ENCODE measurements at places on chromosomes 12 and 14.

- DNase-seq, result no peak
Measured at GRCh38 chr12:4402996-4403395, 23.5 kb upstream of the FGF23 start.

DNA sequence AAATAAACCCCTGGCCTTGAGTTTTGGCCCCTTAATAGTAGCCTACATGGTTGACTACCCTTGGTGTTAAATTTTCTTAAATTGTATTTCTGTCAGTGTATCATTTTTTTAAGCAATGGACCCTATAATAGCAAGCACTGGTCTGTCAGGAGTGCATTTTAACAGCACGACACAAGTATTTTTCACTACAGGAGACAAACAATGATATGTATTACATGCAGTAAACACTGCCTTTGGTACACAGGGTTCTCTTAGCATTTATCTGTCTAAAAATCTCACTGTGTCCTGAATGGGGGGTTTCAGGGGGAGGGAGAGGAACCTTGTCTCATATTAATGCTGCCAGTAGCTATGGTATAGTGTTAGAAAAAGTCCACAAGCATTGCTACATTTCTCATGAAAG, 18.4 kb downstream of the LMO3 start:
- no peak for DNase-seq

DNA sequence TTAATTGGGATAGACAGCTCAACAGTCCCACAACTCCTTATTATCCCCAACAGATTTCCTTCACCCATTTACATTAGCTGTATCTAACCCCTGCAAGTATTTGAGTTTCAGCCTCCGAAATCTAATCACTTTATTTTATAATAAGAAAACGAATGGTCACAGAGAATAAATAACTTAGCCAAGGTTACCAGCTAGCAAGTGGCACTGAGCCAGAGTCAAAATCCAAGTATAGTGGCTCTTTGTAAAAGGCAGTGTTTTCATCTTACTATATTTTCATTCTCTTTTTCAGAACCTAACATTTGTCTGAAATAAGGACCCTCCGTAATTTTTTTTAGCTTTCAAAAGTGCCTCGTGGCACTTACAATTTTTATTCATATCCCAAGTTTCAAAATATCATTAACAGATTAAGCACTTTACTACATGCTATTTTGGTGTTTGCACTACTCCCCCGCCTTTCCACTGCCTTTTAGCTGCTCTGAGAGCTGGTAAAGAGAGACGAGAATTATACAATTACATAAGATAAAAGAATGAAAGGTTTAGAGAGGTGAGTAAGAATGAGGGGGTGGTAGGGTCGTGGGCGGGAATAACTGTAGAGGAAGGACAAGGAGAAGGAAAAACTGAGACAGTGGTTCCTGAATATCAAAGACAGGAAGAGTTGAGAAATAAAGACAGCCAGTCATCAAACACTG, 3.7 kb upstream of the USP15 start:
- peak; percentile 68 for DNase-seq

GRCh38 chr14:84969501-84969900, 560.4 kb upstream of the FLRT2 start:
- no peak for DNase-seq

GRCh38 chr12:64085996-64086395, 136.1 kb downstream of the KICS2 start:
- no peak for DNase-seq

DNA sequence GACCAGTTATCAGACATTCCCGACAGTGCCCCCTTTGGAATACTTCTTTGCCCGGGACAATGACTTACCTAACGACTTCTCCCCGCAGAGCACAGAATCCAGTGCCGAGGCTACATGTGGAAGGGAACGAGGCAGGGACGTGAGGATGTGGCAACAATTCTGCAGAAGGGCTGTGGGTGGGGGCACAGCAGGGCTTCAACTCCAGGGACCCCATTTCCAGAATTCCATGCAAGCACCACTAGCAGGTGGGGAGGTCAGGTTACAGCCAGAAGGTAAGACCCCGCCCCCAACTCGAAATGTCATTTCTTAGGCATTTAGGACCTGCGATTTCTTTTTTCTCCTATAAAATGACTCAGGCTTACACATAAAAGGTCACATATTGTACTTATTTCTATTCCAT, 207.9 kb downstream of the TMEM132C start:
- DNase-seq, result no peak

GRCh38 chr12:50232771-50233209, 50.5 kb downstream of the LIMA1 start:
- DNase-seq, result no peak

DNA sequence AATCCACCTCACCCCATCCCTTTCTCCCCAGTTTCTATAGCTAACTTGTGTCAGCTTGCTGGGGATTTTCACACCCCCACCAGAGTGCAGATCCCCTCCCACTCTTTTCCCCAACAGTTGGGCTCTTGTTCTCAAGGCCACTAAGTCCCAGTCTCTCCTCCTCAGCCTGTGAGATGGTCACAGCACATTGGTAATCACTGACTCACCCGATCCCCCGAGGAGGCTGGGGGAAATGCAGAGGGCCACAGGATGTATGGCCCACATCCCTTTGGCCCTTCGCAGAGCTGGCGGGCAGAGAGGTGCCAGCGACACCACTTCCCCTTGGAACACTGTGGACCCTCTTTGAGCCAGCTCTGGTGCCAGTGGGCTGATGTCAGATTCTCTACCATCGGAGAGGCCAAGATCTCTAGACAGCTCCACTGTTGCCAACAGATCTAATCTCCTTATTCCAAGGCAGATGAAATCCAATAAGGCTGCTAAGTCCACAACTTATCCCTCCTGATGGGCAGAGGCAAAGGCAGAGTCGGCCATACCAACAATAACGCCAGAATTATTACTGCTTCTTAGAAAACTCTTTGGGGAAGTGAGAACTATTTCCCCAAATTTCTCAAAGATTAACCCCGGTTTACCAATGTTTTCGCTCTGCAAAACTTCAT, 1.6 kb downstream of the FMNL3 start:
- peak; percentile 57 for DNase-seq

DNA sequence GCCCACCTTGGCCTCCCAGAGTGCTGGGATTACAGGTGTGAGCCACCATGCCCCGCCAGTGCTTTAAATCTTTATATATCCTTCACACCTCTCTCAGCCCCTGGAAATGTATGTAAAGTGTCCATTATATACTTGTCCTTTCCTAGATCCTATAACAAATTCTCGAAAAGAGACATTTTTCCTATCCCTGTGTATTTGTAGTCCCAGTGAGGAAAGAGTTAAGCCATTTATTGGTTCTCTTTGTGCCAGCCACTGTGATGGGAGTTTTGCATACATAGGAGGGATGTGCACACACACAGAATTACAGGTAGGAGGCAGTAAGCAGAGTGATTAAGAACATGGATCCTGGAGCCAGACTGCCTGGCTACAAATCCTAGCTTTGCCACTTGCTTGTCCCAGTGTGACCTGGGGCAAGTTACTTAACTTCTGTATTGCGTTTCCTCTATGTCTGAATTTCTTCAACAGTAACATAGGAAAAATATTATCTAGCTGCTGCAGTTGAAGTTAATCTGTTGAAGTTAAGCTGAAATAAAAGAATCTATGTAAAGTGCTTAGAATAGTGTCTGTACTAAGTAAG, 2.1 kb upstream of the RABGGTA start:
- DNase-seq, result no peak

GRCh38 chr14:100025111-100025510, 40.1 kb upstream of the EVL start:
- peak; percentile 38 for DNase-seq

DNA sequence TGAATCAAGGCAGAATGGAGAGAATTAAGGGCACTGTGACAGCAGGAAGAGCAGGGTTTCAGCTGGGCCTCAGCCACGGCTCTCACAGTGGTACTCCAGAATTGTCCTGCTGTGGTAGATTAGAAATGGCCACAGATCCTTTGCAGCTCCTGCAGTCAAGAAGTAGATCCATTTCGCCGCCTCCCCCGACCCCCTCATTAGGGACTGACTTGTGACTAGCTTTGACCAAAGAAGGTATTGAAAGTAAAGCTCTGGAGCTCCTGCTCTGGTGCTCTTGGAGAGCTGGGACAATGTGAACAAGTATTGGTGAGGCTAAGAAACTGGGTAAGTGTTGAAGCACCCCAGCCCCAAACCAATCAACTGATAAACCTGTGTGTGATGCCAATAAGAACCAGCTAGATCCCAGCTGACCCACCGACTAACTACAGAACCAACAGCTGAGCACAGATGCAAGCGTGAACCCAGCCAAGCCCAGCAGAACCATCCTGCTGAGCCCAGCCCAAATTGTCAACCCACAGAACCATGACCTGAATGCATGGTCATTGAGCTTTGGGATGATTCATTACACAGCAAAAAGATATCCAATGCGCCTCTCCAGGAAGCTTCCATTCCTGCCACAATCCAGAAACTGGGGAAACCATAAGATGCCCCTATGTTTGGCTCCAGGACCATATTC, 50.7 kb downstream of the JAG2 start:
- DNase-seq, result no peak

- no peak for DNase-seq
Measured at GRCh38 chr14:90301668-90302090, 30.1 kb downstream of the NRDE2 start.

- no peak for DNase-seq
Measured at GRCh38 chr14:67442139-67442906, 30.4 kb upstream of the PLEK2 start.

GRCh38 chr12:51868821-51869495, 18.9 kb upstream of the ANKRD33 start:
- no peak for DNase-seq

- no peak for DNase-seq
Measured at GRCh38 chr12:32305163-32305562, 94.2 kb upstream of the FGD4 start.

GRCh38 chr12:69039911-69040310, 106.9 kb upstream of the CPM start:
- DNase-seq, result no peak

DNA sequence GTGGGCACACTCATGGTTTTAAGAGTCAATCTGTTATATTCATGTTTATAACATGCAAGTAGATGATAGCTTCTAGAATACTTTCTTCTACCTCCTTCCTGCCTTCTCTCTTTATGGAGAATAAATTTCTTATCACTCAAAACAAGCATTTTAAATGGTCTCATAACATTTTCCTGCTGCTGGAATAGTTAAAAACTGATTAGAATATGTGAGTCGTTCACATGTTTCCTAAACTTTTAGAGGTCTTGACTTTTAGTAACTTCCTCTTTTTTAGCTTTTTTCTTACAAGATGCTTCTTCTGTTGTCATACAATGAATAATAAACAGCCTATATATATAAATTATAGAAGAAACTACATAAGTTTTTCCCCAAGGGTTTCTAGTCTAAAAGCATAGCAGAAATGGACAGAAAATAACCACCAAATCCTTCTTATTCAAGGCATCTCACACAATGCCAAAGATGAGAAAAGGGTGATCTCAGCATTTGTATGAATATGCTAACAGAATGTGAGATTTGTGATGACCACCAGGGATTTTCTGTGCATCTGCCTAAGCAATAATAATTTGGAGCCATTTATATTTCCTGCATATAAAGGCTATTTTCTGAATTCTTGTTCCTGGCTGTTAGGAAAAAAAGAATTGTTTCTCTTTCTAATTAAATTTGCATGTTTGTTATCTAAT, 127.8 kb downstream of the DAAM1 start:
- no peak for DNase-seq

GRCh38 chr12:57452181-57452936, 2.7 kb upstream of the INHBE start:
- peak; percentile 60 for DNase-seq

GRCh38 chr14:33408291-33408690, 469.6 kb downstream of the NPAS3 start:
- no peak for DNase-seq

DNA sequence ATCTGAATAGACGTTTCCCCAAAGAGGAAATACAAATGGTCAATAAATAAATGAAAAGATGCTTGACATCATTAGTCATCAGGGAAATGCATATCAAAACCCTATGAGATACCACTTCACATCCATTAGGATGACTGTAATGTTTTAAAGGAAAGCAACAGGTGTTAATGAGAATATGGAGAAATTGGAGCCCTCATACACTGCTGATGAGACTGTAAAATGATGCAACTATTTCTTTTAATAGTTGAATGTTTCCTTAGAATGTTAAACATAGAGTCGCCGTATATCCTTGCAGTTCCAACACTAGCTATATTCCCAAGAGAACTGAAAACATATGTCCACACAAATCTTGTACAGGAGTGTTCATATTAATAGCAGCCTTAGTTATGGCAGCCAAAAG, 133.2 kb downstream of the SLC38A4 start:
- no peak for DNase-seq

GRCh38 chr14:65840786-65841185, 428.3 kb downstream of the FUT8 start:
- no peak for DNase-seq

- DNase-seq, result no peak
Measured at GRCh38 chr12:115609347-115609746, 668.1 kb downstream of the MED13L start.

GRCh38 chr12:4353785-4354208, 25.7 kb downstream of the FGF23 start:
- peak; percentile 41 for DNase-seq

DNA sequence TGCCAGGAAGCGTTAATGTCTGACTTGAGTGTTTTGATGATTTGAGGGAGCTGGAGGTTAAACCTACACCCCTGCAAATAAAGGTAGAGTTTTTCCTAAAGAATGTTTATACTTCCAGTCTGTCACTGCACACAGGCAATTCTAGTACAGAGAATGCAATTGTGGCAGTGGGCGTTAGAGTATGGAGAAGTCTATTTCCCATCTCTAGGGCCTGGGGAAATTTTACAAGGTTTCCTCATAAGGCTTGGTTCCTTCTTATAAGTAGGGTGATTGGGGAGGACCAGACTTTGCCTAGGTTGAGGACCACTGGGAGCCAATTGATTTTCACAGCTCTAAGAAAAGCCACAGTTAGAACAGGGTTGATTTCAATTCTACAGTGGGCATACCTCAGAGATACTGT, 44.3 kb downstream of the IFNG start:
- DNase-seq, result no peak

- DNase-seq, result no peak
Measured at GRCh38 chr12:131909752-131910219, 15.4 kb downstream of the ULK1 start.

- no peak for DNase-seq
Measured at GRCh38 chr14:35414365-35414764, 9.8 kb upstream of the NFKBIA start.

GRCh38 chr14:73995977-73996378, 23.1 kb downstream of the ENTPD5 start:
- no peak for DNase-seq

DNA sequence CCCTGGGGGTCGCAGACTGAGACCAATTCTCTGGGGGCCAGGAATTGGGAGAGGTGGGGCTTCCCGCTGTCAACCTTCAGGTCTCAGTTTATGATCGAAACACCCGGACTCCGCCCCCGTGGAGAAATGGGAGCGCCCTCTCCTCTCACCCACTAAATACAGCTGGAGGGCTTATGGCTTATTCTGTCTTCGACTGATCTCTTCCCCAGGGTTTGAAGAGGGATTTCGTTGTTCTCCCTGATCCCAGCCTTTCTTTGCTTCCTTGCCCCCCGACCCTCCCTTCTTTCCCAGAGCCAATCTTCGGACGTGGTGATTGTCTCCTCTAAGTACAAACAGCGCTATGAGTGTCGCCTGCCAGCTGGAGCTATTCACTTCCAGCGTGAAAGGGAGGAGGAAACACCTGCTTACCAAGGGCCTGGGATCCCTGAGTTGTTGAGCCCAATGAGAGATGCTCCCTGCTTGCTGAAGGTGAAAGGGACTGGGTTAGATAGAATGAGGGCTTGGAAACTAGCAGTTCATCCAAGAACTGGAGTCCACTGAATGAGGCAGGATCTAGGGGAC, 607 bp downstream of the OS9 start:
- no peak for DNase-seq
